ENCODE measurements at places on chromosomes 3 and 15.

- no peak for DNase-seq
Measured at GRCh38 chr15:92140796-92141195, 252.9 kb upstream of the ST8SIA2 start.

- no peak for DNase-seq
Measured at GRCh38 chr3:62100282-62100989, 272.9 kb downstream of the FEZF2 start.

- DNase-seq: no peak
Measured at GRCh38 chr3:36895496-36896409, 49.1 kb downstream of the TRANK1 start.

DNA sequence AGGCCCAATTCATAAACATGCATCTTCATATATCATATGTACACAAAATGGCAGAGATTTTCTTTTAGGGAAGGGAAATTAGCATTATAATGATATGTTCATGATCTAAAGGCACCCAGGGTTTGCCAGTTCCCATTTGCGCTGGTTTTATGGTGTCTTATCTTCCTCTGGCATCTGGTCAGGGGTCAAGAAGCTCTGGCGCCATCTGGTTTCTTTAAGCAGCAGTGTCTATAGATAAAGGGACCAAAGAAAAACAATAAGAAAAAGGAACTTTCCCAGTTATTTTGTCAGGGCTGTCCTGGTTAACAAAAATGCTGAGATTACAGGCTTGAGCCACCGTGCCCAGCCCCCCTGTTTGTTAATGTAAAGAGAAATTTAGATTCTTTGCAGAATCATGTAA, 3.3 kb upstream of the DCP1A start:
- peak; percentile 43 for DNase-seq

GRCh38 chr15:61639491-61639890, 410.4 kb upstream of the RORA start:
- no peak for DNase-seq

- no peak for DNase-seq
Measured at GRCh38 chr3:197801891-197802778, 11.1 kb downstream of the LRCH3 start.

- DNase-seq: no peak
Measured at GRCh38 chr3:106326941-106327695, 458.3 kb upstream of the CBLB start.

DNA sequence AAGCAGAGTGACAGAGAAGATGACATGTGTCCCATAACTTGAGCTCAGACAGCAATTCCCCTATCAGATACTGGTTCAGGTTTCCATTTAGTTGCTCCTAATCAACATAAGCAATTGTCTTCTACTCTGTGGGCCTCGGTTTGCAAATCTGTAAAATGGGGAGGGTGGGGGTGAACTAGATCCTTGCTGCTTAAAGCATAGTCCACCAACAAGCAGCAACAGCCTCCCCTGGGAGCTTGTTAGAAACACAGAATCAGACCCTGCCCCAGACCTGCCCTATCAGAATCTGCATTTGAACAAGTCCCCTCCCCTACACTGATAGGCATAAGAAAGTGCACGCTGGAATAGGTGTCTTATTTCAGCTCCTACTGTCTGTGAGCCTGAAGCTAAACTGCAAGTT, 87.8 kb downstream of the CEMIP start:
- DNase-seq: no peak

- DNase-seq: no peak
Measured at GRCh38 chr3:183540501-183541234, 14.8 kb downstream of the KLHL6 start.

- no peak for DNase-seq
Measured at GRCh38 chr3:126348308-126348920, 8.8 kb downstream of the KLF15 start.
